ENCODE measurements at places on chromosomes 4 and X.

DNA sequence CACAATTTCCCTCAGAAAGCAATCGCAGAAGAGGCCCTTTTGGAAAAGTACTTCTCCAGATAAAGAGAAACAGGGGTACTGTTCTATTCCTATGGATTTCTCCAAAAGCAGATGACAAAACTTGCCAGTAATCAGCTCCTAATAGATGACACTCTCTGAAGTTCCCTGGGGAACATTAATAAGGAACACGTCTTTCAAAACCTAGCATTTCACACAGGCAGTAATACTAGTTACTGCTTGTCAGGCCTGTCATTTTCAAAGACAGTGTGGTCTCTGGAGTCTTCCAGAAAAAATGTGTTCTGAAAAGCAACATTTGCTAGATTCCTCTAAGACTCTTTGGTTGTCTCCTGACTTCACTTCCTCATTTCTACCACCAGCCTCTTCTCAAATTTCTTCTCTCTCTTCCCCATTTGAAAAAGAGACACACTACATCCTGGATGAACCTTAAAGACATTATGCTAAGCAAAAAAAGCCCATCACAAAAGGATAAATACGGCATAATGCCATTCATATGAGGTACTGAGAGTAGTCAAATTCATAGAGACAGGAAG, 47.3 kb downstream of the CHRDL1 start:
- DNase-seq: no peak

GRCh38 chr4:41539711-41540110, 1.8 kb downstream of the LIMCH1 start:
- DNase-seq: no peak

DNA sequence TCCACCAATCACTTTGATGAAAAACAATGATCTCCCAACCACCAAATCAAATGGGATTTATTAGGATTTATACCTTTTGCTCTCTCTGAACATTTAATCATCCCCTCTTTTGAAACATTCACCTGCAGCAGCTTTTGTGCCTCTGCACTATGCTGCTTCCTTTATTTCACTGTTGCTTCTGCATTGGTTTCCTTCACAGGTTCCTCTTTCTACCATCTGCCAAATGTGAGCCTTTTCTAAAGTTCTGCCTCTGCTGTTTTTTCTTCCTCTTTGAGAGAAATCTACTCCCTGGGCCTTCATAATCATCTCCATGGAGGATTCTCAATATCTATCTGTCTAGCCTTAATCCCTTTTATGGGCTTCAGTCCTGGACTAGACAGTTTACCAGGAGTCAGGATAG, 24.7 kb downstream of the CUL4B start:
- no peak for DNase-seq

DNA sequence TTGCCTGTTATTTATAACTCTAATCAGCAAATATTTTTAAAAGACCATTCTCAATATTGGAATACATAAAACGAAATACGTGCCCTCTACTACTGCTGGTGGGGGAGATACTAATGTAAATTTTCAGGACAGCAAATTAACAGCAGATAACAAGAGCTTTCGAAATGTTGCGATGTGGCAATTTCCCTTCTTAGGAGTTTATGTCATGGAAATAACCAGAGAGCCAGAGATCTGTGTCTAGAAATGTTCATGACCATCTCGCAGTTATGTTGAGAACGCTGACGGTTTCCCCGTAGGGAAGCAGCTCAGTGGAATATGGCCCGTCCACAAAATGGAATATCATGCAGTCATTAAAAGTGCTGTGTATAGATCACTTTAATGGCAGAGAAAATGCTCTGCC, 238.4 kb upstream of the PSAPL1 start:
- no peak for DNase-seq

DNA sequence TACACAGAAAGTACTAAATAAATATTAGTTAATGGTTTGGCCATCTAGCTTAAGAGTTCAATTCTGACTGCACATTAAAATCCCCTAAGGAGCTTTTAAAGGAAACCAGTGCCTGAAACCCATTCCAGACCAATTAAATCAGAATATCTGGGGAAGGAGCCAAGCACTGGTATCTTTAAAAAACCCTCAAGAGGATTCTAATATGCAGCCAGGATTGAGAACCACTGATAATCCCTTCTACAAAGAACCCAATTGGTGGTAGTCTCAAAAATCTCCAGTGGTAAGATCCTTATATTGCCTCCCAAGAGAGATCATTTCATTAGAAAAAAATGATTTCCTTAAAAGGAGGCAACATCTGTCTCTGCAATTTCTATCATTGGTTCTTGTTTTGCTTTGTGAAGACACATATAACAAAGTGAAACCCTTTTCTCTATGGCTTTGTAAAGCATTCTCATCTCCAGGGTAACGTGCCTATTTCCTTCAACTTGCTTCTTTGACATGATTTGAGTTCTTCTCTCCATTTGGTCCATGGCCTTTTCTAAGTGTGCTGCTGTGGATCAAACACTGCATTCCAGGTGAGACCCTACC, 3.5 kb downstream of the GPR34 start:
- DNase-seq: no peak

Measured in activated CD4-positive, alpha-beta T cell treated with anti-CD3 and anti-CD28 coated beads for 36 hours (primary cell).